ENCODE measurements at places on chromosomes 1 and 21.

GRCh38 chr1:47992720-47993415 lies 4.3 kb downstream of the TRABD2B start:
- no peak for DNase-seq

- DNase-seq = no peak
Measured at GRCh38 chr21:31732597-31733550, 956 bp upstream of the SCAF4 start.

DNA sequence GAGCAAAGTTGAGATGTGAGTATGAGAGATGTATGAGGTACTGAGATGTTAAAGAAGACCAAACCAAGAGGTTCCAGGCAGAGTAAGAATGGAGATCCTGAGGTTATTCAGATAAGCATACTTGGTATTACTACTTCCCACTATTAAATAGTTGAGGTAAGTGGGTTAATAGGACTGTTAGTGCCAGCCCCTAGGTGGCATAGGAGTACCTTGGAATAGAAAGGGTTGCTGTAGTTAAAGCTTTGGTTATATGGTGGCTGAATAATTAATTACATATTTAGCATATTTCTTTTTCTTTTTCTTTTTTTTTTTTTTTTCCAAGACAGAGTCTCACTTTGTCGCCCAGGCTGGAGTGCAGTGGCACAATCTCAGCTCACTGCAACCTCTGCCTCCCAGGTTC lies 397.9 kb upstream of the TMPRSS15 start:
- DNase-seq = no peak

DNA sequence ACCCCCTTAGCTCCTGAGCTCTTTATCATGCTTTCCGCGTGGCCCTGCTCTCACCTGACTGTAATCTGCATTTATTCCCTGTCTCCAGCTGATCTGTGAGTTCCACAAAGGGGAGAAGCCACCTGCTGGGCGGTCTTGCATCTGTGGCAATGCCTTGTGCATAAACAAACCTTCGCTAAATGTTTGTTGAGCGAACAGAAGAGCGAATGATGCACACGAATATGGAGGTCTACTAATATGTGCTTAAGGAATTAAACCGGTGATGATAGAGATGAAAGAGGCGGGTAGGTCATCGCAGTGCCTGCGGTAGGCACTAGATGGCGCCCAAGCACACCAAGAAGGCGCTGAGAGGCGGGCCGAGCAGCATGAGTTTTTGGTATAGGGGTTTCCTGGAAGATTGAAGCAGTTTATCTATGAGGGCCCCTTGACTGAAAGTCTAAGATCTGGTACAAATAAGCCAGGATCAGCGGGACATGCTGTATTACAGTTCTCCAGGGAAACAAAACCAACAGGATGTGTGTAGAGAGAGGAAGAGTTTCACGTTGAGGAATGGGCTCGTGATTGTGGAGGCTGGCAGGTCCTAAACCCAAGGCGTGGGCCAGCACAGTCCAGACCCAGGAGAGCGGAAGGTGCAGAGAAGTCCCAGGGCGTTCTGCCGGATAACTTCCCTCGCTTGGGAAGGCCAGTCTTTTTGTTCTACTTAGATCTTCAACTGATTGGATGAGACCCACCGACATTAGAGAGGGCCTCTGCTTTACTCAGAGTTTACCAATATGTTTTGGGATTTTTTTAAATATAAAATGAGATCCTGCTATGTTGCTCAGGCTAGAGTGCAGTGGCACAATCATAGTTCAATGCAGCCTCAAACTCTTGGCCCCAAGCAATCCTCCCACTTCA lies 34.7 kb downstream of the TOMM20 start:
- peak; percentile 74 for DNase-seq

GRCh38 chr1:25073640-25074270 lies 143.7 kb upstream of the RUNX3 start:
- DNase-seq = no peak

GRCh38 chr1:150808121-150808520 lies at the start of gene CTSK:
CTSK (minus strand) TSS chr1:150808260; CDS start chr1:150806805, 1,455 bp downstream.
- no peak for DNase-seq

DNA sequence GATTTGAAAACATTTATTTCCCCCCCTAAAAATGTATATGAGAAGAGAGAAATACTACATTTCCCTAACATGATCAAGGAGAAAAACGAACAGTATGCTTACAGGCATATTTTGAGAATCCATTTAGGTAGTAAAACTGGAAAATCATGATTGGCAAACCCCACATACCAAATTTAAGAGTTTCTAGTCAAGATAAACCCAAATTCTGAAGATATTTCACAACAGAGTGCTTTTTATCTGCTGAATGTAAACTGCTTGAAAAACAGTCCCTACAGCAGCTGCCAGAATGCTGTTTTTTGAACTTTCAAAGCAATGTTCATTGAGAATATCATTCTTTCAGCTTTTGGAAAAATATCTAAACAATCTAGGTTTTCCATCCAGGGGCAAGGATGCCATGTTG lies 31.0 kb downstream of the ASH1L start:
- no peak for DNase-seq

- DNase-seq = peak; percentile 2
Measured at GRCh38 chr1:15885701-15886610, 38.4 kb downstream of the SPEN start.

DNA sequence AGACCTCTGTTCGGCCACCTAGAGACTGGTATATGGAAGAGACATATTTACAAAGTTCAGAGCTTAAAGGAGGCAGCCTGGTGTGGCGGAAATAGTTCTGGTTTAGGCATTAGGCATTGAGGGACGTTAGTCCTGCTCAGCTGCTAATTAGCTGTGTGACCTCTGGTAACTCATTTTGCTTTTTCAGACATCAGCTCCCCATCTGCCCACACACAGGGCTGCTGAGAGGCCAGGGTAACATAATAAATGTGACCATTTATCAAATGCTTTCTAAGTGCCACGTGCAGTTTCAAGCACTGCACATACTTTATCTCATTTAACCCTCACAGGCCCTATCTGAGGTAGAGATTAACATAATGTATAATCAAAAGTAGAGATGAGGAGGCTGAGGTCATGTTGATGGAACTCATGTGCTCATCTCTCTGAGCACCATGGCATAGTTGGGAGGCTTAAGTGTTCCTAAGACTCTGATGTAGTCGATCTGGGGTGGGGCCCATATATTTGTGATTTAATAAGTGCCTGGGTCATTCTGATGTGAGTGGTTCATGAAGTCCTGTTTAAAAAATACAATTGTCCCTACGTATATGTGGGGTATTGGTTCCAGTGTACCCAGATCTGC lies 267.2 kb upstream of the PLXNA2 start:
- DNase-seq = no peak

DNA sequence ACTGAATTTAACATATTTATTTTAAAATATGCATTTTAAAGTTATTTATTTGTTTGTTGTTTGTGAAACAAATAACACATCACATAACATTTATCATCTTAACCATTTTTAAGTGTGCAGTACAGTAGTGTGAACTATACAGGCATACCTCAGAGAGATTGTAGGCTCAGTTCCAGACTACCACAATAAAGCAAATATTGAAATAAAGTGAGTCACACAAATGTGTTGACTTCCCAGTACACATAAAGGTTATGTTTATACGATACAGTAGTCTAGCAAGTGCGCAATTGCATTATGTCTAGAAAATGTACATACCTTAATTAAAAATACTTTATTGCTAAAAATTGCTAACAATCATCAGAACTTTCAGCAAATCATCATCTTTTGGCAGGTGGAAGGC lies 739.4 kb upstream of the ADGRL4 start:
- DNase-seq = no peak

GRCh38 chr1:208525417-208525816 lies 281.2 kb upstream of the PLXNA2 start:
- DNase-seq = no peak

DNA sequence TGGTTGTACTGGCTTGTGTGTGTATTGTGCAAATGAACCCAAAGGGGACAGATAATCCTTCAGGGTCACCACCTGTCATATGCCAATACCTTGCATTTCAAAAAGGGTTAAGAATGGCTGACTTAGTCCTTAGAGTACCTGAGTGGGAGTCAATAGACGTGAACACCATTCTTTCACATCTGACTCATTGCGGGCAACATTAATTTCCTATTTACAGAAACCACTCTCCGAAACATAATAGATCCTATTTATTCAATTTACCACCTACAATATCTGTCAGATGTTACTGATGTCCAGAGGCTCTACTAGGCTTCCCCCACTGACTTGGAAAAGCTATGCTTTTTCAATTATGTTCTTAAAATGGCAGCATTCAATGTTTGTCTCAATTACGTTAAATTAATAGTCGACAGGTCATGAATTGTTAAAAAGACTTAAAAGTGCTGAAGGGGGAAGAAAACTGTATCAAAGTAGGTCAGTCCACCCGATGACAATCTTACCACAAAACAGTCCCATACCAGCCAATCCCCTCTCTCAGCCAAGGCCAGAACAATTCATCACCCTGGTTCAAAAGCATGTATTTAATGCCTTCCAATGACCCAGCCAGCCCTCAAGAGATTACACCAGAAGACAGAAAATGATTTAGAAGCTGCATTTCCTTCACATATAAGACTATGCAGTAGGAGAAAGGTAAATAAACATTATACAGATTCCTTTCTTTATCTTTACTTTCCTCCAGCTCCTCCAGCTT lies 48.6 kb upstream of the PLA2G2C start:
- DNase-seq = no peak

DNA sequence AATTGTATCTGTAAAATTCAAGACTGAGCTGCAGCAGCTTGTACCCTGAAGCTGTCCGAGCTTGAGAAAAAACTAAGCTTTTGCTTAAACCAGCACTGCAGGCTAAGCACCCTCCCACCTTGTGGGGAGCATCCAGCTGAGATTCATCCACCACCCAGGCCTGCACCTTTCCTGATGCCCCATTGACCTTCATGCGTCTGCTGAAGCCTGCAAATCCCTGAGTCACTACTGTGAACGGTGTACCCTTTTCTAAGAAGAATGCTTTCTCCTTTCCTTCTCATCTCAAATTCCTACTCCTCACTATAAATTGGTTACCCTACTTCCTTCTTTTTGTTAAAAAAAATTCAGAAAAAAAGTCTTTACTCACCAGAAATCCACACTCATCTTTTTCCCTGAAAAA lies 90.9 kb upstream of the RGS18 start:
- DNase-seq = no peak

DNA sequence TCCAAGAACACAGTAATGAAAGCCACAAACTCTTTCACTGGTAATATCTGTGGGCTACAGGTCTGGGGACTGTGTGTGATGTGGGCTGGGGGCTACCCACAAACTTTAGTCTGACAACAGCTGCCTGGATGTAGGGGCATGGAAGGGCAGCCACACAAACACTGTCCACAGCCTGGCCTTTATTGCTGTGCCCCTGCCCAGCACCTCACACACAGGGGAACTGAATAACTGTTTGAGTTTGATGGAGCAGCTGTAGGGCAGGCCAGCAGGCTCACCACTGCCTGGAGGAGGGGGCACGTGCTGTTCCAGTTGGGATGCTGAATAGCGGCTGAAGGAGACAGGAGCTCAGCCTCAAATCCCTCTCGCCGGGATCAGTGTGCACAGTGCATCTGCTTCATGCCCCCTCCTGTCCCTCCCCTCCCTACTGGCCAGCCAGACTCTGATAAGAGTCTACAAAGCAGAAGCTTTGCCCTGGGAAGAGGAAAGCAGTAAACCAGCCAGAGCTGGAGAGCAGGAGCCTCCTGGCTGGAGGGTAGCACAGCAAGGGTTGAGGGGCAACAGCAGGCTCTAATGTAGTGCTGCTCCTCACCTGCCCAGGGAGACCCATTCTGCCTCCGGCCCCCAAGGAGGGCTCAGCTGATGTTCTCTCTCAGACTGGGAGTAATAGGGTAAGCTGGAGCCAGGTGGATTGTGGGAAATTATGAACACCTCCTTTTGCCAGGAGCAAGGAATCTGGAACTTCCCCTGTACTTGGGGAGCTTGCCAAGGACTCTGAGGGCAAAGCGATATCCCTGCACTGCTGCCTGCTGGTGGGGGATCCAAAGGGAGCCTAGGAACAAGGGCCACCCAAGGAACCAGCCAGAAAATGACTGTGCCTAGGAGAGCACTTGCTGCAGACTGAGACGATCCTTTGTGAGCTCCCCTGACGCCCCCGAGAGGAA lies 70.2 kb upstream of the GOLT1A start:
- DNase-seq = no peak

GRCh38 chr1:54291276-54292001 lies 91.5 kb downstream of the MRPL37 start:
- DNase-seq = no peak

DNA sequence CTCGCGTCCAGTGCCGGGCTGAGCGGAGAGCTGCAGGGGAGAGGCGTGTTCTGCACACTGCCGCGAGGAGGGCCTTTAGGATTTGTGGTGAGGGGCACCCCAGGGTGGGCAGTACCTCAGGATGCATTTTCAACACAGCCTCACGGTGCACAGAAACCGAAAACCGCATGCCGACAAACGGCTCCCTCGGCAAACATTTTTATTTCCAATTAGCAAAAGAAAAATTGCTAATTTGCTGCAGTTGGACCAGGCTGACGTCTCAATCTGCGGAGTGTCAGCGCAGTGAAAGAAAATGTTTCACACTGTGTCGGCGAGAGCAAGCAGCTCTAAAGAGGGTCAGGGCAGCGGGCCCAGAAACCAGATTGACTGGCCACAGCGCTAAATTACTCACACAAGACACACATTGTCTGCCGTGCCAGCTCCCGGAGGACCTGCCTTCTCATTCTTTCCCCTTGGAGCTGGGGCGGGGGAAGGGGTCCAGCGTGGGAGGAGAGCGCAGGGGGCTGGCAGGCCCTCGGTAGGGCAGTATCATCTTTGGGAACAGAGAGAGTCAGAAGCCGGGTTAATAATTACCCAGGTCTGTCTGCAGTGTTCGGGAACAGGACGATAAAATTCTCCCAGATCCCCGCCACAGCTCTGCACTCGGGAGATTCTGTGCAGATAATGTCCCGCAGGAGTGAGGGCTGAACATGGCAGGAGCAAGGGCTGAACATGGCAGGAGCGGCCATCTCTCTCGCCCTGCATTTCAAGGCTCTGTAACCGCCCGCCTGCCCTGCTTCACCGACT lies 150.2 kb downstream of the PRDM16 start:
- DNase-seq = no peak

DNA sequence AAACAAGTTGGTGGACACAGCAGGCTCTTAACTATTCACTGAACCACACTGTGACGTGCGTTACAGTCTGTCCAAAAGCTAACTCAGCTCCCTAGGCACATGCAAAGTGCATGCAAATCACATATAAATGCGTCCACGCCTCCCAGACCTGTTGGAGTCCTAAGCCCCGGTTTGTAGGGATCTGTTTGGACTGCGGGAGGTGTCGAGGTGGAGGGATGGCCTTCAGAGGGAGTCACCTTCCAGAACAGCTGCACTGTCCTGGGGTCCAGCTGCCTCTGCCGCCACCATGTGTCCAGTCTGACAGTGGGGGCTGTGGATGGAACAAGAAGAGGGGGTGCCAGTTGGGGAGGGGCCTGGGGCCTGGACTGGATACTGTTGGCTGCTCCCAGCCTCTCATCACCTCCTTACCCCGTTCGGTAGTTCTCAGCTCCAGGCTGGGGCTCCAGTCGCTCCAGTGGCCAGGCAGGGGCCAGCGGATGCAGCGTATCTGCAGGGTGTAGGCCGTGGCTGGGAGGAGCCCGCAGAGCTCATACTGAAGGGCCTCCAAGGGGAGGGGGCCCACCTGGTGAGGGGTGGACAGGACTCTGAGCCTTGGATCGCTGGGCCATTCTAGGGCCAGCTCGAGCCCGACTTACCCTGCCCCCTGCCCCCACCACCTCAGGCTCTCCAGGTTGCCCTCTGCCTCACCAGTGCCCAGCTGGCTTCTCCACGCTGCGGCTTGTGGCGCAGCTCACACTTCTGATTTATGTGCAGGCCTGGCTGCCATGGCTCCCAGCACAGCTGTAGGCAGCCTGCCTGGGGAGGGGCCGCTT lies 7.9 kb upstream of the MRPS15 start:
- DNase-seq = no peak

GRCh38 chr1:31183927-31184554 lies 55.6 kb downstream of the NKAIN1 start:
- DNase-seq = no peak

GRCh38 chr1:16239972-16240491 lies 3.0 kb upstream of the CPLANE2 start:
- DNase-seq = no peak

Data from stimulated activated CD8-positive, alpha-beta memory T cell treated with anti-CD3 and anti-CD28 coated beads, Interleukin-7, amount 100 ng/mL, for 1 hour (primary cell).